Amniotic stem cell (primary cell): ENCODE measurements at places on chromosomes 7 and 10.

DNA sequence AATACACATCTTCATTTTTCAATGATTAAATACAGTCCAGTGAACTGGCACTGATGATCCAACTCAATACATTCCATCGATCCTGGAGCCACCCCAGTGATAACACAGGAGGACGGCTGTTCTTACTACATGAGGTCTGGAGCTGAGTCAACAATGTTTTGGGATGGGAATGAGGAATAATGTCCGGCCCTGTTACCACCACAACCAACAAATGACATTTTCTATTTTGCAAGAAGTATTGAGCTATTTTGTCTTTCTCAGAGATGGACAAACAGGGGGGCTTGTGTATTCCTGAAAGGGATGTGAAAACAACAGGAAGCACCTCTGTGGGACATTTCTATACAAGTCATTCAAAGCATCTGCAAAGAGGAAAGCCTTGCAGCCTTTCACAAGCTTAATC lies 249.2 kb downstream of the PARD3 start:
- DNase-seq, result no peak

DNA sequence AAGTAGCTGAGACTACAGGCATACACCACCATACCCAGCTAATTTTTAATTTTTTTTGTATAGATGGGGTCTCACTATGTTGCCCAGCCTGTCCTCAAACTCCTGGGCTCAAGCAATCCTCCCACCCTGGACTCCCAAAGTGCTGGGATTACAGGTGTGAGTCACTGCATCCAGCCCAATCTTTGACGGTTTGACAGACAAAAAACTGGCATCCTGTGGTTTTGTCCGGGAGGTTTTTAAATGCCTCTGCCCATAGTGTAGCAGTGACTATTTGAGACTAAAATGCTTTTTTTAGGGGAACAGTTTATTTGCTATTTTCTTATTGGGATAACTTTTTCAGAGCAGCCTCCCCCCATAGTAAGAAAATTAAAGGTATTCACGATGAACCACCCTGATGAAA lies 523.7 kb upstream of the GALNT17 start:
- no peak for DNase-seq

GRCh38 chr10:65891073-65891981 lies 1034.5 kb upstream of the LRRTM3 start:
- no peak for DNase-seq

GRCh38 chr7:75663302-75663907 lies 75.3 kb downstream of the HIP1 start:
- no peak for DNase-seq

DNA sequence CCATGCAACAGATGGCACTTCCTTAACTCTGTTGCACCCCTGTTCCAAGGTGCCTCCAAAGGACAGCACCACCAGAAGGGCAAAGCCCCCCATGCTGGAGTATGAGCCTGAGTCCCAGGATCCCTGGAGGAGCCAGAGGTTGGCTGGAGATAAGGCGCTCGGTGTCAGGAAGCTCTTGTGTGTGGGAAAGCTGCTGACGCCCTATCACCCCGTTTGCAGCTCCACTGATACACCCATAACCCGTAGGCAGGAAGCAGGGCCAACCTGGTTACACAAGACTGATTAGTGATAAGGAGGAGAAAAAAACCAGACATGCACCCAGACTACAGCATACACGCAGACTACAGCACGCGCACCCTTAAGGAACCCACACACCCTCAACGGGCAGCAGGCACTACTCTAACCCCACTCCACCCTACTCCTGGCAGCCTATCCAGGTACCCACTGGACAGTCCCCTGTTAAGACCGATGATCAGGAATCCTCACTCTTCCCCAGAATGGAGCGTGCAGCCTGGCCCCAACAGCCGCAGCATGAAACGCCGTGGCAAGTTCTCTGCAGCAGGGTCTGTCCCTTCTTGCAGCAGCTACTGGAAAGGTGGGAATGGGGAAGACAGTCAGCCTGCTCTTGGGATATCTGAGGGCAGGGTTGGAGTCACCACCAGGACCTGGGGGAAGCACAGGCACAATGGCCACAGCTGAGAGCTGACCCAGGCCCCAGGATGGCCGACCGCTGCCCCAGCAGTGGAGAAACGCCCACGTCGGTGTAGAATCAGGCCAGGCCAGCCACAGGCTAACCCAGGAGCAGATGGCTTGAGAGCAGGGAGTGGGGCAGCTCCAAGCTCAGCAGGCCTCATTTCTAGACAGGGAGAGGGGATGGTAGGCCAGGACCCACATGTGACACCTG lies 38.3 kb upstream of the TUBB8 start:
- no peak for DNase-seq

- no peak for DNase-seq
Observed at GRCh38 chr10:76990561-76990960, 647.0 kb downstream of the KCNMA1 start.

DNA sequence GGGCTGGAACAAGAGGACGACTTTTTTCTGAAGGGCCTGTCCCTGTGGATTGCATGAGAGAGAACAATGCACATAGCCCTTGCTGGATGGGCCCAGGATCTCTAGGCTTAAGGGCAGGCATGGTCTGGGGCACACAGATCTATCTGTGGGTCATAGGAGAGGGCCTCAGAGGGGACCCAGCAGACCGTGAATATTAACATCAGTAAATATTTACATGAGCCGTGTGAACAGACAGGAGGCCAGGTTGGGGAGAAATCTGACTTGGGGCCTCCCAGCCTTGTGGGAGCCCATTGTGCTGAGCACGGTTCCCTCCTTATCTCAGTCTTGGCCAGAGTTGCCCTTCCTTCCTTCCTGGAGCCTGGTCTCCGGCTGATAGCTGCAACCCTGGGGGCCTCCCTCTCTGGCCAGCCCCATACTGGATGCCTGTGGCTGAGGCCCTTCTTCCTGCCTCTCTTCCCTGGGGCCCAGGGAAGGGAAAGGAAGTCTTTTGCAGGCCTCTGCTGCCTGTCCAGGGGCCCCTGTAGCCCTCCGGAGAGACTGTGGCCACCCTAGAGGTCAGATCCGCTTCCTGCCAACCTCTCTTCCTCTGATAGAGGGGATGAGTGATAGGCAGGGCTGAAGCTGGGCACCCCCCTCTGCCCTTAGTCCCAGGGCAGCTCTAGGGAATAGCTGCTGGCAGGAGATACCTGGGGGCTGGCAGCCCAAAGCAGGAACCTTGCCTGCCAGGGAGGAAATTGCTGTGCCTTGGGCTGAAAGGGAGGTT lies 44.5 kb upstream of the TRIM8 start:
- DNase-seq, result no peak

GRCh38 chr10:89952751-89953150 lies 251.4 kb downstream of the KIF20B start:
- DNase-seq, result no peak

DNA sequence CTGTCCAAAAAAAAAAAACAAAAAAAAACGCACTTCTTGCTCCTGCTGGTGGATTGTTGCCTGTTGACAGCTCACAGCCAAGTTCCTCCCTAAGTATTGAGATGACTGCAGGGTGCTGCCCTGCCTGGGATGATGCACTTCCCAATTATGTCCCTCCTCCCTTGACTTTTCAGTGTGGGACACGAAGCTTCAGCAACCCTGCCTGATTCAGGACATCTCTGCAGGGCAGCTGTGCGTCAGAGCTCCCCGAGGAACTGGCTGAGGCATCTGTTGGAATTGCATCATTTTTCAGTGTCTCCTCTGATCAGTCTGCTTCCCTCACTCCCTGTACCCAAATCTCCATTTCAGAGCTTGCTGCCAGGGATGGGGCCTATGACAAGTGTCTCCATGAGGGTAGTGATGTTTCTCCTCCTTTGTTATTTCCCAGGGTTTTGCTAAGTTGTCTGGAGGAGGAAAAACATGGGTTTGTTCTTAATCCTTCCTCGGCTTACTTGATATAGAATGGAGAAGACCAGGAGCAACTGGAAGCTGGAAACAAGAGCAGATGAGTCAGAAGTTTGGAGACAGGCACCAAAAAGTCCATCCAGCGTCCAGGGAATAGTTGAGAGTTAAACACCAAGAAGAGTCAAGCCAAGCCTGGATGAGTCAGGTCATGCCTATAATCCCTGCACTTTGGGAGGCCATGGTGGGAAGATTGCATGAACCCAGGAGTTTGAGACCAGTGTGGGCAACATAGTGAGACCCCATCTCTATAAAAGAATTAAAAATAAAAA lies 355.1 kb downstream of the GALNT17 start:
- no peak for DNase-seq

GRCh38 chr10:112022196-112022595 lies 161.4 kb downstream of the GPAM start:
- no peak for DNase-seq

DNA sequence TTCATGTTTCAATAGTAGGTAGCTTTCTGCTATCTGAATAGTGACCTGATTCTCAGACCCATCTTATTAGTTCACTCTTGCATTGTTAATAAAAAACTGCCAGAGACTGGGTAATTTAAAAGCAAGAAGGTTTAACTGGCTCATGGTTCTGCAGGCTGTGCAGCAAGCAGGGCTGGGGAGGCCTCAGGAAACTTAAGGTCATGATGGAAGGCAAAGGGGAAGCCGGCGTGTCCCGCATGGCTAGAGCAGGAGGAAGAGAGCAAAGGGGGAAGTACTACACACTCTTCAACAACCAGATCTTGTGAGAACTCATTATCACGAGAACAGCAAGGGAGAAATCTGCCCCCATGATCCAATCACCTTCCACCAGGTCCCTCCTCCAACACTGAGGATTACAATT lies 185.2 kb upstream of the PITRM1 start:
- DNase-seq, result no peak

- no peak for DNase-seq
Observed at GRCh38 chr10:127757033-127757432, 20.0 kb downstream of the FOXI2 start.
